ENCODE measurements at places on chromosomes 2 and 18.

GRCh38 chr2:14944562-14945346 is 312.2 kb downstream of the LRATD1 start:
- no peaks in the 10 kb centered on the region for H3K27me3 ChIP-seq
- no peak overlapping the region for H3K4me3 ChIP-seq
- DNase-seq, result peak; percentile 47

GRCh38 chr2:10171006-10171800 is 48.7 kb downstream of the RRM2 start:
- 0 out of 2 replicates have a peak, but pooled peaks cover 5% of the 10 kb centered on the region for H3K4me1 ChIP-seq
- H3K27ac ChIP-seq, result no peak overlapping the region
- no peak for DNase-seq
- H3K27me3 ChIP-seq, result no peaks in the 10 kb centered on the region
- H3K36me3 ChIP-seq, result no peaks in the 10 kb centered on the region

DNA sequence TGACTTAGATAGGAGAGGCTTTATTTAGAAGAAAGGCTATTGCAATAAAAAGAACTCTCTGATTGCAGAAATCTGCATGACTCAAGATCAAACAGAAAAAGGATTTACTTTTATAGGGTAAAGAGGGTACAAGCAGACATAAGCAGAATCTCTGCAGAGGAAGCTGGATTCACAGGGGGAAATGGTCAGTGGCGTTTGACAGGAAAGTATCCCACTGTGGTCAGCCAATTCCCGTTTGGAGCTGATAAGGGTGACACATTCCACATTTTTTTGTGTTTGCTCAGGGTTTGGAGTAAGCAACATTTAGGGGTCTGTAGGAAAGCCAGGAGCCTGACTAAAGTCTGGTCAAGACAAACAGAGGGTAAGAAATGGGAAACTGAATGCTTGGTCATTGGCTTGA is 23.9 kb upstream of the SCYGR5 start:
- H3K27me3 ChIP-seq, result no peaks in the 10 kb centered on the region
- H3K36me3 ChIP-seq, result no peaks in the 10 kb centered on the region
- H3K27ac ChIP-seq, result no peak overlapping the region
- no peak for DNase-seq

GRCh38 chr2:127662937-127663565 is 12.3 kb downstream of the LIMS2 start:
- no peak overlapping the region for H3K27ac ChIP-seq
- peaks cover 16% of the 10 kb centered on the region for H3K4me1 ChIP-seq
- no peaks in the 10 kb centered on the region for H3K27me3 ChIP-seq
- H3K36me3 ChIP-seq, result no peaks in the 10 kb centered on the region
- no peak overlapping the region for H3K4me3 ChIP-seq

GRCh38 chr2:163490281-163490680 is 245.5 kb downstream of the FIGN start:
- no peaks in the 10 kb centered on the region for H3K27me3 ChIP-seq

DNA sequence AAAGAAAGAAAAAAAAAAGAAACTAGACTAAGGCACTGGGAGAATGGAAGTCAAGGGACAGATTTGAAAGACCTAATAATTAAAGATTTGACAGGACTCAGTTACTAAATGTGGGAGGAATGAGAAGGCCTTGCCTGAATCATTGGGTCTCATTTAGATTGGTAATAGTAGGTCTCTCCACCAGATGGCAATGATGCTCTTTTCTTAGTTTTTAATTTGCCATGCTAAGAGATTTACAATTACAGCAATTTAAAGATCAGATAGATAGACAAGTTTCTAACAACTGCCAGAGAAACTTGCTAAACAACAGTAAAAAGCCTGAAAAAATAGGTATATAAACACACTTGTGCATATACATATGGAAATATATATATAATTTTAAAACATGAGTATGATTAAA is 153.0 kb downstream of the TMEM247 start:
- peaks cover 22% of the 10 kb centered on the region for H3K4me1 ChIP-seq
- no peak overlapping the region for H3K4me3 ChIP-seq
- DNase-seq, result peak; percentile 78
- H3K36me3 ChIP-seq, result no peaks in the 10 kb centered on the region
- peak overlapping the region; percentile 13 for H3K27ac ChIP-seq
- no peaks in the 10 kb centered on the region for H3K27me3 ChIP-seq

DNA sequence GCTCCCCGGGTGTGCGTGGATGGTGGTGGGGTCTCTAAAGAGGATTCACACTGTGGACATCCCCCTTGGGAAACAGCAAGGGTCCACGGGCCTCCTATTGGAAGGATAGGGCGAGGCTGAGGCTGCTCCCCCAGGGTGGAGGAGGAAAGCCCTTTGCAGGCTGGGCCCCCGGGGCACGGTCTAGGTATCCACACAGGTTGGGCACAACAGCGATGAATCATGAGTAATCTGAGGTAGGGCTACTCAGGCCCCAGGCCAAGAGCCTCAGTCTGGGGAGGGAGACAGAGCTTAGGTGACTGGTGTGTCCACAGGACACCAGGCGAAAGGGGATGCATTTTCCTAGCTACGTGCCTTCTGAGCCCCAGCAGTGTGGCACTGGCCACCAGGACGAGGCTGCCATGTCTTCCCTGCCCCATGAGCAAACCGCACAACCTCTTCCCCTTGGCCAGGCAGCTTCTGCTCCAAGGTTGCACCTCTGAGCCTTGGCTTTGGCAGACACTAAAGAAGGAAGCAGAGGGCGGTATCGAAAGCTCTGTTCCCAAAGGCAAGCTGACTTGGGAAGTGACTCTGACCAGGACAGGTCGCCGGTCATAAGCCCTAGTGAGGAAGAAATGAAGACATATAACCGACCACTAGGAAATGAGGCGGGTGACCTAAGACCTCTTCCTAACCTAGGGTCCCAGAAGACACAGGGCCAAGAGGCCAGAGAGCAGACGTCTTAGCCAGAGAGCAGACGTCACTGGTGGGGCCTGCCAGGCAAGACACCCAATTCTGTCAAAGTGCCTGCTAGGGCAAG is 14.6 kb upstream of the SEMA4C start:
- no peak for DNase-seq
- no peak overlapping the region for H3K4me3 ChIP-seq
- peaks cover 7% of the 10 kb centered on the region for H3K27me3 ChIP-seq

GRCh38 chr2:129732630-129733026 is 246.8 kb upstream of the RAB6C start:
- H3K4me1 ChIP-seq, result no peaks in the 10 kb centered on the region
- no peak overlapping the region for H3K27ac ChIP-seq
- no peaks in the 10 kb centered on the region for H3K27me3 ChIP-seq

DNA sequence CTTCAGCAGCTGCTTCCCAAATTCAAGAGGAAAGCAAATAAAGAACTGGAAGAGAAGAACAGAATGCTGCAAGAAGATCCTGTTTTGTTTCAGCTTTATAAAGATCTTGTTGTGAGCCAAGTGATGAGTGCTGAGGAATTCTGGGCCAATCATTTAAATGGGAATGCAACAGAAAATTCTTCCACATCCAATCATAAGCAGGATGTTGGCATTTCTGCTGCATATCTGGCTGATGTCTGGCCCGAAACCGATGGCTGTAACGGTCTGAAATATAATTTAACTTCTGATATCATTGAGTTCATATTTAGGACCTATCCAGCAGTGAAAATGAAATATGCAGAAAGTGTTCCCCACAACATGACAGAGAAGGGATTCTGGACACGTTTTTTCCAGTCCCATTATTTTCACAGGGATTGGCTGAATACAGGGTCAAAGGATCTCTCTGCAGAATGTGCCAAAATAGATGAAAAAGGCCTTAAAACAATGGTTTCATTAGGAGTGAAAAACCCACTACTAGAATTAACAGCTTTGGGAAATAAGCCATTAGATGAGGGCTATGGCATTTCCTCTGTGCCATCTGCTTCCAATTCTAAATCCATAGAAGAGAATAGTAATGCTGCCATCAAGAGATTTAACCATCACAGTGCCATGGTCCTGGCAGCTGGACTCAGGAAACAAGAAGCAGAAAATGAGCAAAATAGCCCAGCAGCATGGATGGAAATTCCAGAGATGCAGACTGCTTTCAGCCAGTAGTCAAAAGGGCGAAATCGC is 175.6 kb downstream of the MC4R start:
- peak; percentile 29 for DNase-seq
- no peaks in the 10 kb centered on the region for H3K36me3 ChIP-seq
- no peak overlapping the region for H3K4me3 ChIP-seq
- H3K4me1 ChIP-seq, result peaks cover 5% of the 10 kb centered on the region
- no peaks in the 10 kb centered on the region for H3K27me3 ChIP-seq
- H3K27ac ChIP-seq, result no peak overlapping the region

DNA sequence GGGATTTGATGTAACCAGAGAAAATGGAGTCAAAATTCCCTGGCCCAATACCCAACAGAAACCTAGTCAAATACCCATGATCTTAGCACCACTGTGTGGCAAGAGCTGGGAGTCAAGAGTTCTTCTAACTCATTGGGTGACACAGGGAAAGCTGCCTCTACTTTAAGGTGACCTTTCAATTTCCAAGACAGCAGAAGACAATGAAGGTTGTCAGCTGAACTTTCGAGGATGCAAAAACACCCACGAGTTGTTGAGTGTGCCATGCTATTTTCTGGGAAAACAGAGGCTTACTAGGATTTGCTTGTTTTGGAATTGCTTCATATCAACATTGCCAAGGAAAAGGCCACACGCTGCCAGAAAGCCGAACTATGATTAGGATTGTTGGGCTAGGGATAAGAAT is 61.6 kb upstream of the CYRIA start:
- no peak for DNase-seq
- H3K4me3 ChIP-seq, result no peak overlapping the region
- no peaks in the 10 kb centered on the region for H3K4me1 ChIP-seq
- no peaks in the 10 kb centered on the region for H3K36me3 ChIP-seq

GRCh38 chr2:46284260-46284659 is 12.9 kb upstream of the EPAS1 start:
- no peak for DNase-seq
- H3K27me3 ChIP-seq, result no peaks in the 10 kb centered on the region
- no peak overlapping the region for H3K27ac ChIP-seq
- H3K4me1 ChIP-seq, result no peaks in the 10 kb centered on the region
- H3K4me3 ChIP-seq, result no peak overlapping the region
- no peaks in the 10 kb centered on the region for H3K36me3 ChIP-seq

GRCh38 chr2:28698545-28698944 is 53.1 kb upstream of the PPP1CB start:
- no peaks in the 10 kb centered on the region for H3K36me3 ChIP-seq
- no peaks in the 10 kb centered on the region for H3K4me1 ChIP-seq
- no peaks in the 10 kb centered on the region for H3K27me3 ChIP-seq
- no peak overlapping the region for H3K27ac ChIP-seq

GRCh38 chr2:202278944-202279343 is 13.4 kb downstream of the NOP58 start:
- H3K27me3 ChIP-seq, result no peaks in the 10 kb centered on the region
- no peak overlapping the region for H3K4me3 ChIP-seq
- DNase-seq, result peak; percentile 84
- H3K4me1 ChIP-seq, result peaks cover 33% of the 10 kb centered on the region

DNA sequence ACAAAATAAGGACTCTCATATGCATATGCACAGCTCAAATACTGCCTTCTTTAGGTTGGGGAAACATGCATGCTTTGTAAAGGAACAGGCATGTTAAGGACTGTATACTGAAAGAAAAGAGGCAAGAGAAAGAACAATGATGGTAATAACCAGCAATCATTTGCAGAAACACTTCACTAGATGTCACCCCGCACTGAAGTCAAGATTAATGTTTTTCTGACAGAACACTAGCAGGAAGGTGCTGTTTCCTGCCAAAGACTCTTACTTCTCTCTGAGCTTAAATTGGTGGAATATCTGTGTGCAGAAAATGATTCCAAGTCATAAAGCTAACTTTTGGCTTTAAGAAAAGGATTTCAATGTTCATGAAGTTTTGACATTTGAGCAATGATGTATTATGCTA is 19.3 kb upstream of the CSRNP3 start:
- H3K36me3 ChIP-seq, result no peaks in the 10 kb centered on the region
- no peak for DNase-seq
- no peak overlapping the region for H3K4me3 ChIP-seq
- H3K4me1 ChIP-seq, result no peaks in the 10 kb centered on the region

GRCh38 chr18:7742224-7742623 is 175.1 kb downstream of the PTPRM start:
- DNase-seq, result peak; percentile 12
- no peak overlapping the region for H3K27ac ChIP-seq
- no peak overlapping the region for H3K4me3 ChIP-seq
- peaks cover 9% of the 10 kb centered on the region for H3K4me1 ChIP-seq

- peaks cover 47% of the 10 kb centered on the region for H3K4me1 ChIP-seq
- peak; percentile 92 for DNase-seq
- H3K27ac ChIP-seq, result peak overlapping the region; percentile 98
- no peaks in the 10 kb centered on the region for H3K36me3 ChIP-seq
- H3K4me3 ChIP-seq, result no peak overlapping the region
Observed at GRCh38 chr2:71934595-71935261, 212.9 kb downstream of the CYP26B1 start.

GRCh38 chr2:145108361-145108778 is 588.5 kb upstream of the ZEB2 start:
- no peak overlapping the region for H3K4me3 ChIP-seq
- H3K27me3 ChIP-seq, result no peaks in the 10 kb centered on the region
- peaks cover 12% of the 10 kb centered on the region for H3K4me1 ChIP-seq

- peaks cover 5% of the 10 kb centered on the region for H3K4me1 ChIP-seq
- DNase-seq, result no peak
- peak overlapping the region; percentile 81 for H3K4me3 ChIP-seq
- H3K36me3 ChIP-seq, result no peaks in the 10 kb centered on the region
- H3K27me3 ChIP-seq, result no peaks in the 10 kb centered on the region
- peak overlapping the region; percentile 91 for H3K27ac ChIP-seq
Observed at GRCh38 chr2:231665245-231666170, 42.8 kb upstream of the PTMA start.

GRCh38 chr2:184877909-184878308 is 279.6 kb downstream of the ZNF804A start:
- H3K4me1 ChIP-seq, result peaks cover 8% of the 10 kb centered on the region
- no peak for DNase-seq
- no peak overlapping the region for H3K4me3 ChIP-seq

GRCh38 chr2:34875091-34875745 is 1276.1 kb upstream of the FAM98A start:
- no peak overlapping the region for H3K27ac ChIP-seq
- DNase-seq, result no peak
- no peaks in the 10 kb centered on the region for H3K36me3 ChIP-seq
- no peaks in the 10 kb centered on the region for H3K27me3 ChIP-seq

DNA sequence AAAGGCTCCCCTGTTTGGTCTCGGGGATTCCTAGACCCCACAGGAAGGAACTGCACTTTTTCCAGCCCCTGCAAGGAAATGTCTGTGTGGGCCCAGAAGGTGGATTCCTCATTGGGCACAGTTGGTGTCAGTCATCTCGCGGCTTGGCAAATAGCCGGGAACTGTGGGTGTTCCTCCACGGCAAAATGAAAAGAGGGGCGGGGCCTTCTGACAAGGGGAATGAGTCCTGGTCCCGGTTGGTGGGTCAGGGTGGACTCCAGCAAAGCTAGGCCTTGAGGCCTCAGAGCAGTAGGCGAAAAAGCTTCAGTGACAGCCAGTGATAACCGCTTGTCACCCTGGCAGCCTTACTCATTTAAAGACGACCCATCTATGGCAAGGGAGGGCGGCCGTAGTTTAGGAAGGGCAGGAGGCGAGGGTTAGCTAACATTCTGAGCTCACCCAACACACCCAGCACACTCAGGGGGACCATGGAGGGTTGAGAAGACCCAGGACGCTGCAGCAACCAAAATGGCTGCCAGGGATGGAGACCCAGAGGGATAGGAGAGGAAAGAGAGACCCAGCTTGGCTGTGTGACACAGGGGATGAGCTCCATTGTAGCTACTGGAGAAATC is 16.5 kb downstream of the SLC4A3 start:
- no peak for DNase-seq
- peaks cover 17% of the 10 kb centered on the region for H3K4me1 ChIP-seq
- H3K36me3 ChIP-seq, result no peaks in the 10 kb centered on the region
- H3K27ac ChIP-seq, result no peak overlapping the region
- H3K4me3 ChIP-seq, result no peak overlapping the region
- H3K27me3 ChIP-seq, result no peaks in the 10 kb centered on the region

- no peaks in the 10 kb centered on the region for H3K36me3 ChIP-seq
- H3K27ac ChIP-seq, result no peak overlapping the region
- H3K4me1 ChIP-seq, result no peaks in the 10 kb centered on the region
- no peaks in the 10 kb centered on the region for H3K27me3 ChIP-seq
Observed at GRCh38 chr18:3294435-3295080, 32.6 kb downstream of the MYL12B start.

Data from GM23248 (cell line).